ENCODE measurements at places on chromosomes 3 and 15.

- no peak for DNase-seq
These were observed 181.6 kb downstream of the CFAP20DC start for GRCh38 chr3:58868097-58868779.

DNA sequence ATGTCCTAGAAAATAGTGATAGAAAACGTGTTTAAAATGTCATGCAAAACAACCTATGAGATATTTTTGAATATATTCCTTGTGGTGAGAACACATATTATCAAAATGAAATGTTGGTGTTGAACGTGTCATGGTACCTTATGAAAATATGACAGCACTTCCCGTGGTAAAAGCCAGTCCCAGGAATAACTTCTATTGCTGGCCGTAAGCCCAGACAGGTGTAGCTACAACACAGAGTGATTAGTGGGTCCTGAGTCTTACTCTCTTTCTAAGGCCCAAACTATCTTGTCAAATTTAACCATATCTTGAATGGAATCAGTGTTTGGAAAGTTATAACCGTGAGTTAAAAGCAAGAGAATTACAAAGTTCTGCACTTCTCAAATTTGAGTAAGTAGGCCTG lies 24.1 kb downstream of the RARB start:
- no peak for DNase-seq

GRCh38 chr3:46812237-46812791 lies 50.9 kb downstream of the MYL3 start:
- DNase-seq = no peak

GRCh38 chr3:138862924-138863775 lies 28.4 kb upstream of the PIK3CB start:
- DNase-seq = no peak

GRCh38 chr15:33304924-33305323 lies 5.8 kb upstream of the RYR3 start:
- DNase-seq = no peak

DNA sequence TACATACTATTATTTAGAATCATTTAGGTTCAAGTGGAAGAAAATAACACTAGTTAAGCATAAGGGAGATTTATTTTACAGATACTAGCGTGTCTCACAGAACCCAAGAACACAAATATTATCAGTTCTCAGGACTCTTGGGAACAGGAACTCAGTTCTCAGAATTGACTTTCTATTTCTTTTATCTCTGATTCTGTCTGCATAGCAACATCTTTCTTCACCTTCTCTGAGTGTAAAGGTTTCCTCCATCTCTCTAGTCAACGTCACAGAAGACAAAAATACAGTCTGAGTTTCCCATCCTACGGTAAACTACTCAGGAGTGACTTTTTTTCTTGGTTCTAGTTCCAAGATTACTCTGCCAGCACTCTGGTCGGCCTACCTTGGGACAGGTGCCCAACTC lies 220.0 kb downstream of the SV2B start:
- no peak for DNase-seq

DNA sequence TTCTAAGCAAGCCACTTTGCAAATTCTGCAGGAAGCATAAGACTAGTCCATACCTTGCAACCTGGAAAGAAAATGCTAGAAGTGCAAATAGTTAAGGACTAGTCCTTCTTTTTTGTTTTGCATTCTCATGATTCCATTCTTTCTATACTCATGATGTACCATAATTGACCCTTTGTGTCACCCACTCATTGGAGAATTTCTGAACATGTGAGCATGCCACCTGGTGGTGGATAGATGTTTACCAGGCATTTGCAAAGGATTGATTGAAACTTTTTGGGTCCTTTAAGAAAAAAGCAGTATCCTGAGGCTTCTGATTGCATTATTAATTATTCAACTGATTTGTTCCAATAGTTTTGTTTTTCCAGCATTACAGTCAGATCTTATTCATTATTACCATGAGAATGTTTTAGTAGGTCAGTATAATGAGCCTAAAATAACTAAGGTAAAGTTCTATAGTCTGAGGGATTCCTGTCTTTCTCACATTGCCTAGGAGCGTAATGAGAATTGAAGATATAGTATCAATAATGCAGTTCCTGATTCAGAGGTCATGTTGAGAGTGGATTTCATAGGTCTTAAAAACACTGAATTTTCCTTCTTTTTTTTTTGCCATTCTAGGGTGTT lies 20.2 kb upstream of the DIPK2A start:
- no peak for DNase-seq

- DNase-seq = peak; percentile 85
These were observed at the start of gene MAPK6 for GRCh38 chr15:52018693-52019393. Gene MAPK6 (plus strand): TSS chr15:52019219. CDS start chr15:52046461, 27,242 bp downstream.

DNA sequence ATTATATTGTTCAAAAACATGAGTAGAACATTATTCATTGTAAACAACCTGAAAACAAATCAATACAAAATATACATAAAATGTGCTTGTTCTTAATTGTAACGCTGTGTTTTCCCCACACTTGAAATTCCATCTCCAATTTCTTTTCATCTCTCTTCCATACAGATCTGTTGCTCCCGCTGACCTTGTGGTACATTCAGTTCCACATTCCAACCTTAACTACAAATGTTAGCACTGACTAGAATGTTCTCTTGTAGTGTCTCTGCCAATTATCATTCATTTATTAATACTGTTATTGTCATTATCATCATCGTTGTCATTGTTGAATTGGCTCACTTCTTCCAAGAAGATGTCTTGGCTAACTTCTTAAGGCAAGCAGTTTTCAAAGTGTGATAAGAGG lies 65.7 kb downstream of the NLGN1 start:
- no peak for DNase-seq

- DNase-seq = no peak
These were observed 38.5 kb downstream of the SCN11A start for GRCh38 chr3:39013289-39013688.

DNA sequence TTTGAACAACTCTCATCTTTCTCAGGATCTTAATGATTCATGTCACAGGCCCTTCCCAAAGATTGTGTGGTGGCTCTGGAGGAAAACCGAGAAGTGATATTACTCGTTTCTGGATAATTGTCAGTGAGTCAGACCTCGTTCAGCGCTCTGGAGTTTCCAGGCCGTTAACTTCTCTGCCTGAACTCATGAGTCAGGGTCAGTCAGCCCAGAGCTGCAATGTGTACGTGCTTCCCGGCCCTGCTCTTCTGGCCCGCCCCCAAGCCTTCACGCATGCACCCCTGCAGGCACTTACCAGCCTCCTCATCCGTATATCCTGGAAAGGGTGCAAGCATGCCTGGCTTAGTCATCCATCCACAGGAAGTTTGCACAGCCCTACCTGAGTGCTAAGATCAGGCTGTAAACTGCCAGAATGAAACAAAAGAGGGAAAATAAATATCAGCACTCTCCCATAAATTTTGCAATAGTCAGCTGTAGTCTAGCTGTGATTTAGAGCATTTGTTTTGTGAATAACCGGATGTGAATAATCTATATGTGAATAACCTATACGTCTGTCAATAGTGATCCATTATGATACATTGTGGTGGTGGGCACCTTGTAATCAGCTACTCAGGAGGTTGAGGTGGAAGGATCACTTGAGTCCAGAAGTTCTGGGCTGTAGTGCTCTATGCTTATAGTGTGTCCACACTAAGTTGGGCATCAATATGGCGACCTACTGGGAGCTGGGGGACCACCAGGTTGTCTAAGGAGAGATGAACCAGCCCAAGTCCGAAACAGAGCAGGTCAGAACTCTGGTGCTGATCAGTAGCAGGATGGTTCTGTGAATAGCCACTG lies 35.3 kb upstream of the SEMA4B start:
- no peak for DNase-seq

DNA sequence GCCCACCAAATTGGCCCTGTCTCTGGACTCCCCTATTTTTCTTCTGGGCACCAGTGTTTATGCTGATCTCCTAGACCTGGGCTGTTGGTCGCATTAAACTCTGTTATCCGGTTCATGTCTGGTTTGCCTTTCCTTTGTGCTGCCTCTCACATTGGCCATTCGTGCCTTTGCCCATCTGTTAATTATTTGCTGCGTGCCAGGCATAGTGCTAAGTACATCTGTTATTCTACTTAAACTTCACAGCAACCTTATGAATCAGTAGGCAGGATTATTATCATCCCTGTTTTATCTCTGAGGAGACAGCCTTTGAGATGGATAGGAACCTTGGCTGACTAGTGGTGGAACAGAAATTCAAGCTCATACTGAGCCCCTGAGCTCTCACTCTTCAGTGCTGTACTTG lies 76.0 kb downstream of the THSD4 start:
- DNase-seq = no peak
